CD4-positive, alpha-beta T cell treated with Interferon alpha-2 for 1 hour (primary cell): ENCODE measurements at places on chromosomes 2 and 18.

DNA sequence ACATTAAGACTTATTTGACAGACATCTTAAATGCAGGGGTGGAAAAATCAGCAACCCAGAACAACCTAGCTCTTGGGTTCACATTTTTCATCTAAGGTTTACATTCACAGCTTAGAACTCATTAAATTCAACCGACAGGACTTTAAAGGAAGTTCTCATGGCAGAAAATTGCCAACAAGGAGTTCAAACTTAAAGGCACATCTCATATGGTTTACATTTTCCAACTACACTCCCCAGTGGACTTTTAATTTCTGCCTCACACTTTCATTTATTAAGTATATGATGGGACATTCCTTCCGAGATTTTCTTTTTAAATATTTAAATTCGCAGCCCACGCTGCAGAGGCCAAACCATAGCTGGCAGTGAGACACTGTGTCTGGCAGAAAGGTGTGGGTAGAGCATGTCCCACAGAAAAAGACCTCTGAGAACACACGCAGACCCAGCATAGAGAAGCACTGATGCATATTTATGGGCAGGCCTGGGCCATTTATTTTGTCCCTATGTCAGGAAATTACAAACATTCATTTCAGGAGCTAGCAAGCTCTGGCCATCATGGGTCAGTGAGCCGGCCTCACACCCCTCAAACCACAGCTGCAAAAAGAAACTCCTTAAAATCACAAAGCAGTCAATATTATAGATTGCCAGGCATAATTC lies 46.3 kb downstream of the STK39 start:
- no peak for DNase-seq

- DNase-seq = no peak
Measured at GRCh38 chr2:120669121-120669952, 66.3 kb upstream of the GLI2 start.

GRCh38 chr2:217360111-217360510 lies 500.2 kb upstream of the TNP1 start:
- DNase-seq = no peak

- DNase-seq = no peak
Measured at GRCh38 chr2:158045362-158045761, 56.3 kb upstream of the UPP2 start.

GRCh38 chr2:236768393-236769140 lies 198.9 kb downstream of the ACKR3 start:
- no peak for DNase-seq

DNA sequence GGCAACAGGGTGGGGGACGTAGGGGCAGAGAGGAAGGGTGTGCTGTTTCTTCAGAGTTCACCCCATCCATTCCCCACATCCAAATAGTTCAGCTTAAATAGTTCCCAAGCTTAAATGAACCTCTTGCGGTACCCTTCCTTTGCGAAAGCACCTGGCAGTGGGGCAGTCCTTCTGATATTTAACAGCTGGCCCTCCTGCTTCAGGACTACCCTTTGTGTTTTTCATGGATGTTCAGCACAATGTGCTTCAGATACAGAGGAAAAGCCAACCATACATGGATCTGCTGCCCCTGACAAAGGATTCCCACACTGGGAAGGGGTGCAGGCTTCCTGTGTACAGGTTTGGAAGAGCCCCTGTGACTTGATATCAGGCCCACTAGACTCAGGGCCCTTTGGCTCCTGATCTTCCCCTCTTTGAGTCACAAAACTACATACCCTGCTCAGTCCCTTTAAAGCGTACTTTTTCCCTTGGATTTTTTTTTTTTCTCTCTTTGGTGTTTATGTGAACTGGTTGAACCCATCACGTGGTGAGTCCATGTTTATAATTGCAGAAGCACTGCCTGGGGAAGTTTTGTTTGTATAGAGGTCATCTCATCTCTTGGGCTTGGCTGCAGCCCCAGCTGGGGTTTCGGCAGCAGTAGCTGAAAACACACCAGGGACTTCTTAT lies 45.3 kb upstream of the IGFBP5 start:
- DNase-seq = no peak

GRCh38 chr2:164061129-164061746 lies 325.4 kb upstream of the FIGN start:
- DNase-seq = no peak

DNA sequence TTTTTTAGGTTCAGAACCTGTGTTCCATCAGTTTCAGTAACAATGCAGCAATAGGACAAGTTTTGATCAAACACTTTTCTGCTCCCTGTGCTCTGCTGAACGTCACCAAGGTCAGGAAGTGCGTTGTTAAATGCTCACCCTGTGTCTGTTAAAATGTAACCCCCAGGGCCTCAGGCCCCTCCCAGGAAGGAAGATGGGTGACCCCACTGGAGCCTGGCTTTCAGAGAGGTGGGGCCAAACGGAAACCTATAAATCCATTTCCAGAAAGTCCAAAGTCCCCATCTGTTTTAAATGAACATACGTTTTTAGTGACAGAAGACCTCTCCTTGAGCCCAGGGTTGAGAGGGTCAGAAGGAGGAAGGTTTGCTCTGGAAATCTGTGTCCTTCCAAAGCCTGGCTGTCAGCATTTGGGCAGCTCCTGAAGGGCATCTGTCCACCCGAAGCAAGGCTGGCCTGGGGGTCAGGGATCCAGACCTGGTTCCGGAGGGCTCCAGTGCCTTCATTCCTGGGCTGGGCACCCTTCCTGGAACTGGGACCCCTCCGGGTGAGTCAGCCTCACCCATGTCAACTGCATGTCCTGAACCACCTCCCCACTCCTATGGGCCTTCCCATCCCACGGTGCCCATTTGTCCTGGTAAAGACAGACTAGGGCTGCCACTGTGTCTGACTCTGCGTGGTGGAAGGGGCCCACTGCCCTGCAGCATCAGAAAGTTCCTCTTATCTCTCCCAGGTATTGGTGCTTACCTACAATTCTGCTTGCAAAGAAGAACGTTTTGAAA lies 117.4 kb upstream of the COPS8 start:
- DNase-seq = peak; percentile 74

DNA sequence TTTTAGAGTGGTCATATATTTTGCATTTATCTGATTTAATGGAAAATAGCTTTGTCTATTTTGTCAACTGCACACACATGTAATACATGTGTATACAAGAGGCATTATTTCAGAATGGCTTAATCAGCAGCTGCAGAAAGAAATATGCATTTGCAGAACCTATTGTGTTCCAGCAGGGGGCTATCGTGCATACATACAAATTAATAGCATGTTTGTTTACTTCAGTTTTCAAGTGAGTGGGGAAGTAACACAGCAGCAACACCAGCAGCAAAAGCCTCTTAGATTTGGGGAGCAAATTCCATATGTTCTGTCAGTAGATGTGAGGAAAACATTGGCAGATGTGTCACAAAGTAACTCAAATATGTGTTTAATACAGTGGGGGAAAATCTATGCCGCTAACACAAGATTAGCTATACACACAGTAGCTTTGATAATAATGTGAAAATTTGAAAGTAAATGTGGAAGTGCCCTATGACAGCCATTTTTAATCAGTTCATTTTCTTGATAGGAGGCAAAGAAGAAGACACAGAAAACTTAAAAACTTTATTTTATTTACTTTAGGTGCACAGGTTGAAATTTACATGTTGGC lies 218.1 kb downstream of the WDR7 start:
- DNase-seq = no peak

GRCh38 chr2:31322371-31322770 lies 88.4 kb downstream of the EHD3 start:
- DNase-seq = no peak

- DNase-seq = no peak
Measured at GRCh38 chr2:146246002-146246735, 1598.7 kb upstream of the ACVR2A start.

- DNase-seq = no peak
Measured at GRCh38 chr2:189179570-189179950, at the start of gene COL5A2. TSS of gene COL5A2 (minus strand) at chr2:189179761. CDS start at chr2:189179604, 157 bp downstream.

DNA sequence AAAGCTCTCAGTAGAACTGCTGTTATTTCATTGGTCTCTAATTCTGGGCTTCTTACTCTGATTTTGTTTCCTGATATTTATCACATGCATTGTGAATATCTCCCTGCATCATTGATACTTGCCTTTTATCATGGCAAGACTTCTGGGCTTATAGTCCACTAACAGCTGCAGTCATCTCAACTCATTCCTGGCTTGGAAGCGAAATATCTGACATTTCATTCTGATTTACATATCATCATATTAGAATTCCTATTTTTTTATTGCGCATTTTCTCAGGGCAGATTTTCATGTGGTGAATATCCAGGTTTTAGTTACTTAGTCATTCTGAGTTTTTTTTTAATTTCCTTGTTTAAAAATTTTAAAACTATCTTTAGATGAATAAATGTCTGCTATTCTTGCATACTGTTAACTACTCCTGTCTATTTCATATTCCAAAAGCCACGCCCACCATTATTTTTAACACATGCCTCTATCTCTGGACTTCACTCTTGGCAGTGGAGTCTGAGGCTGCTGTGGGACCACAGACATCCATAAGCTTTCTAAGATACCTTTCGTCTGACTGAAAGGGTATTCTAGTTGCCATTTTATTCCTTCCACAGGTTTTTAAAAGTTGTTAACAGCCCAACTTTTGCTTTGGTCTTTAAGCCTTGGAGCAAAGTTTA lies 164.5 kb downstream of the IRS1 start:
- DNase-seq = no peak

DNA sequence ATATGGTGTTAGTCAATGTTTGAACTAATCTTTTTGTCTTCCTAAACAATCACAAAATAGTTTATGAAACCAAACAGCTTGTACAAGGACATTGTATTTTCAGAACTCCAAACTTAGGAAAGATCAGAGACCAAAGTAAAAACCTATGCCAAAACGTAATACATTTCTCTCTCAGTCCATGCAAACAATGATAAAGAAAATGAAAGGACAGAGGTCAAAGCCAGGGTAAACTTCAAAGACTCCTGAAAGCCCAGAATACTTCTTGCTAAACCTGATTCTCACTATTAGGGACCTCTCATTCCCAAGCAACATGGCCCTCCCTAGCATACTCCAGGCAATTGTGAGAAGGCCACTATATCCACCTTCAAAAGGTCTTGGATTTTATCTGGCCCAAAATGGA lies 105.1 kb upstream of the GALNT5 start:
- DNase-seq = no peak

DNA sequence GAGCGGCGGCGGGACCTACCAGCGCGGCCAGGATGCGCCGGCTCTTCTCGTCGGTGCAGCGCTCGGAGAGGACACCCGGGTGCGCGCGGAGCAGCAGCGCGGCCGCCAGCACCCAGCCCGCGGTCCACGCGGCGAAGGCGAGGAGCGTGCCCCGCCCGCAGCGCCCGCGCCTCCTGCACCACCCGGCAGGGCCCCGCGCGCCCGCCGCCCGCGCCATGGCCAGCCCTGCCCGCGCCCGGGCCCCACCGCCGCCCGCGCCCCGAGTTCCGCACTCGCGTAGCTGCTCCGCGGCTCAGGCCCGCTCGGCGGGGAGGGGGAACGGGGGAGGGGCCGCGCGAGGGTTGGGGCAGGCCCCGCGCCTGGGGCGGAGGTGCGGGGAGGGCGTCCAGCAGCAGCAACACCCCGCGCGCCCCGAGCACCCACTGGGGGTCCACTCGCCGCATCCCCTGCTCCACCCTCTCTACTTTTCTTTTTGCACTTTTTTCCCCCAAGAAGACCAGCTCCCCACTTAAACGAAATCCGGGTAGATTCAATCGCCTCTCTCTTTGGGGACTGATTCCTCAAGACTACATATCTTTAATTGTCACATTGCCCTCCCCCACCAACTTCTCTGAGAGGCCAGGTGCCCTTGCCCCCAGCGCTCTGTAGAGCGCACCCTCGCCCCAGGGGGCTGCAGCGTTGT lies at the start of gene DIPK1C:
Gene DIPK1C, minus strand, starts transcription at position 266 of the 682 bp plus-strand sequence. Its CDS starts 49 bp downstream, at position 217.
- DNase-seq = no peak

GRCh38 chr2:176163672-176164056 lies 6.6 kb downstream of the HOXD3 start:
- no peak for DNase-seq

GRCh38 chr2:224104668-224105386 lies 65.7 kb upstream of the SERPINE2 start:
- DNase-seq = no peak

DNA sequence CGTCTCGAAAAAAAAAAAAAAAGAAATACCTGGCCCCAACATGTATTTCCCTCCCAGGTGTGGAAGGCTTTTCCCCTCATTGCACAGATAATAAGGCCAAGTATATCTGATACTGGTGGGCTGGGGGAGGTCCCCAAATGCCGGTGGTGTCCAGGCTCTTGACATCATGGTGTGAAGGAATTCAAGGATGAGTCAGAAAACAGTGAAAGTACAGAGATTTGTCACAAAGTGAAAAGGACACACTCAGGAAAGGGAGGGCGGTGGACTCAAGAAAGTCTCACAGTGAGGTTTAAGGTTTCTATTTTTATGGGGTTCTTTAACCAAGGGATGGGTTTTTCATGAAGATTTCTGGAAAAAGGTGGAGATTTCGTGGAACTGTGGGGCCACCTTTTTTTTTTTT lies 37.8 kb upstream of the FZD5 start:
- no peak for DNase-seq

GRCh38 chr2:19476327-19476726 lies 117.9 kb upstream of the OSR1 start:
- no peak for DNase-seq

DNA sequence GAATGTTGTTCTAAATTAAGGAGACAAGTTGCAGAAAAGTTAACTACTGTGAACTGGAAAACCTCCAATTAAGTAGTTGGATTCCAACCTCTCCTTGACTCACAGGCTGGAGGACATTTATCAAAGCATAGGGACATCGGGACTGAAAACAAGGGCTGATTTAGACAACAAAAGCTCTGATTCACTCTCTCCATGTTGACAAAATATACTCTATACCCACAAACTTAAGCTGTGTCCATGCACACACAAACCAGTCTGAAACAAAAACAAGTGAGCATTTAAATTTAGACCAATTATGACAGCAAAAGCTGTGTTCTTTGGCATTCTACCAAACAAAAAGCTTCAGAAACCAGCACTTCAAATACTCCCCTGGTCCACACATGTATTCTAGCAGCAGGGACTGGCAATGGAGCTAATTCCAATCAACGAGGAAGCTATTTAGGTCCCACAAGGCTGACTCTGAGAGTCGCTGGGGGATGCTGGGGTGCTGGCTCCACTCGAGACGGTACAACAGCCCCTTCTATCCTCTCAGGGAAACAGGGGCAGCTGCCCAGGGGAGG lies 71.4 kb downstream of the NXPH2 start:
- no peak for DNase-seq

DNA sequence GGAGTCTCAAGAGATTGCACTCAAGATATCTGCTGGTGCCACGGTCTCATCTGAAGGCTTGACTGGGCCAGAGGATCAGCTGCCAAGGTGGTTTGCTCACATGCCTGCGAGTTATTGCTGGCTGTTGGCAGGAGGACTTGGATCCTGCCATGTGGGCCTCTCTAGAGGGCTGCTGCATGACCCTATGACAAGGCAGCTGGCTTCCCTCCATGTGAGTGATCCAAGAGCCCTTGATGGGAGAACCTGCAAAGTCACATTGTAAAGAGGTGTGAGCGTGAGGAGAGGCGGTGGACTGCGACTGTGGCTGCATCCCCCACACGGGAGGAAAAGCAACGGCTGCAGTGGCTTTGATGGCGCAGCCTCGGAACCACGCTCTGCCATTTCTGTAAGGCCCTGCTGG lies 4.0 kb upstream of the ALLC start:
- DNase-seq = no peak

- DNase-seq = no peak
Measured at GRCh38 chr2:9525266-9525665, 30.4 kb downstream of the ADAM17 start.
